Smooth muscle cell of the brain vasculature (primary cell): ENCODE measurements at places on chromosomes 12 and 14.

- DNase-seq = no peak
Observed at GRCh38 chr12:67758119-67758518, 109.6 kb downstream of the DYRK2 start.

GRCh38 chr12:72136792-72137191, 135.4 kb upstream of the TRHDE start:
- DNase-seq = no peak

GRCh38 chr12:90925562-90925961, 29.4 kb downstream of the CCER1 start:
- no peak for DNase-seq

- no peak for DNase-seq
Observed at GRCh38 chr12:121943926-121944325, 25.5 kb downstream of the CFAP251 start.

- DNase-seq = no peak
Observed at GRCh38 chr14:94203473-94204210, 29.5 kb downstream of the PPP4R4 start.

DNA sequence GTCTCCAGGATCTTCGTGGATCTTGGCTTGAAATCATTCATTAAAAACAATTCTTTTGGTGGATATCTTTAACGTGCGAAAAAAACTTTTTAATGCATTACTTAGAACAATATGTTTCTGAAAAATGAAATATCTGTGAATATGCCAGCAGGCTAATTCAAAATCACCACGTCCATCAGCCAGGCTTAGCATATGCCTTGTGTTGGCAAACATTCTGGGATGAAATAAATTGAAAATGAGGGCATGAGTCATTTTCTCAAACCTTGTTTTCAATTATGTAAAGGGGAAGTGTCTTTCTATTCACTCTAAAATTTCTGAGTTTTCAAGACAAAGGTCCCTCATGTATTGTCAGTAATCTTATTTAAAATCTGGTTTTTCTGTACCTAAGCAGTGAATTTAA, 393.9 kb downstream of the PAWR start:
- DNase-seq = no peak

DNA sequence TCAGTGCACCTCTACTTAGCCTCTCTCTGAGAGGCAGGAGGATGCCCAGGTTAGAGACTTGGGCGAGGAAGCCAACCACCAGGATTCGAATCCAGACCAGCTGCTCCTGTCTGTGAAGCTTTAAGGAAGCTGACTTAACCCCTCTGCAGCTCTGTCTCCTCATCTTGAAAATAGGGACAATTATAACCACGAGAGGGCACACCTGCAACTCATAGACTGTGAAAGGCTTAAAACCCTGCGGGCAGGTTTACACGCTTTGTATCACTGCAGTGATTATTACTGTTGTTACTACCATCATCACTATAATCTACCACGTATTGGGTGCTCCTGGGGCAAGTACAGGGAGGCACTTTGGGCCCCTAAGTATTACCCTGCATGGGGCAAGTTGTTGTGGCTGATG, 379.8 kb downstream of the VRK1 start:
- no peak for DNase-seq

DNA sequence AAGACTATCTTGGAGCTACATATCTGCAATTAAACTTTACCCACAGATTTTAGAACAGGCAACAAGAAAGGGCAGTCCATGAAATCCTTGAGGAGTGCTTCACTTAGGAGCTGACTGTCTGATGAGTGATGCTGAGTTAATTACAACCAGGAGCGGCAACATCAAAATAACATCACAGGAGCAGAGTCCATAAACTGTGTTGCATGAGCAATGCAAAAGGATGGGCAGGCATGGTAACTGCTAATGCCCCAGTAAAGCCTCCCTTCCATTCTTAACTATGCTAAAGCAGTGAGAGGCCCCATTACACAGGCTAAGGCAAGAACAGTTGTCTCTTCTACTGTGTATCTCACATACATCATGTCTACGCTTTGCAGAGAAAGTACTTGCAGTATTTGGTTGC, 156.6 kb downstream of the PAX9 start:
- DNase-seq = no peak

GRCh38 chr12:111720457-111720856, 34.6 kb downstream of the ACAD10 start:
- no peak for DNase-seq

GRCh38 chr12:72380441-72380840, 108.3 kb downstream of the TRHDE start:
- no peak for DNase-seq
